ENCODE measurements at places on chromosomes 12 and 14. TPM values are rescaled to one million over a fixed set of nuclear protein-coding genes. Genes with fewer than 3 reads are reported as not detected.

Gene ESR2
- 2.0 TPM for polyA plus RNA-seq

Gene RTN1
- 3.6 TPM for polyA plus RNA-seq

Gene ATG2B
- polyA plus RNA-seq, result 3.5 TPM

Gene COCH
- 3.3 TPM for polyA plus RNA-seq

Gene SSTR1
- 1.2 TPM for polyA plus RNA-seq

Gene PTCSC3
- not detected for polyA plus RNA-seq

Gene AQP2
- not detected for polyA plus RNA-seq

Gene TBX3
- polyA plus RNA-seq, result 18.1 TPM

Gene SDR9C7
- polyA plus RNA-seq, result not detected

Gene EPYC
- not detected for polyA plus RNA-seq

Gene GALNT16
- 9.0 TPM for polyA plus RNA-seq

Gene RIC8B
- 5.8 TPM for polyA plus RNA-seq

Gene KRT80
- polyA plus RNA-seq, result 5.4 TPM

Gene OSBPL8
- 5.9 TPM for polyA plus RNA-seq

Gene ACOT4
- polyA plus RNA-seq, result 0.67 TPM

Gene CORO1C
- polyA plus RNA-seq, result 11.6 TPM

Gene TPCN1
- polyA plus RNA-seq, result 36.1 TPM

Gene PPP4R4
- 0.10 TPM for polyA plus RNA-seq

Gene REP15
- polyA plus RNA-seq, result 5.2 TPM

Gene SOAT2
- not detected for polyA plus RNA-seq

Gene E2F7
- 0.01 TPM for polyA plus RNA-seq

Gene C12orf56
- polyA plus RNA-seq, result not detected

Gene BIN2
- polyA plus RNA-seq, result 8.8 TPM

Gene SERPINA9
- not detected for polyA plus RNA-seq

Gene CMA1
- 0.13 TPM for polyA plus RNA-seq

Gene TAS2R7
- not detected for polyA plus RNA-seq

Gene SLC6A13
- polyA plus RNA-seq, result 0.03 TPM

Gene EID3
- polyA plus RNA-seq, result 2.5 TPM

Gene KLHL33
- 1.6 TPM for polyA plus RNA-seq

Gene SGPP1
- 7.3 TPM for polyA plus RNA-seq

Gene TBX5
- 1.8 TPM for polyA plus RNA-seq

Gene DNAH10
- polyA plus RNA-seq, result 0.67 TPM

Gene RNF212B
- polyA plus RNA-seq, result not detected

Gene ENDOU
- 0.54 TPM for polyA plus RNA-seq

Gene PFDN5
- polyA plus RNA-seq, result 478 TPM

Gene COX8C
- not detected for polyA plus RNA-seq

Gene KCNJ8
- polyA plus RNA-seq, result 11.5 TPM

Gene NPAS3
- 0.26 TPM for polyA plus RNA-seq

Gene HOXC5
- polyA plus RNA-seq, result 0.14 TPM

Gene KLRK1
- 1.6 TPM for polyA plus RNA-seq

Gene BLOC1S1
- 323 TPM for polyA plus RNA-seq

Gene TBC1D30
- 9.8 TPM for polyA plus RNA-seq

Gene KRT75
- not detected for polyA plus RNA-seq

Gene TAS2R10
- polyA plus RNA-seq, result not detected

Gene ASCL1
- not detected for polyA plus RNA-seq

Gene DNAJC22
- polyA plus RNA-seq, result 0.62 TPM

Gene CLEC6A
- polyA plus RNA-seq, result 0.09 TPM

Gene LRRK2
- polyA plus RNA-seq, result 10.0 TPM

Gene TULP3
- polyA plus RNA-seq, result 23.4 TPM

Gene LRIG3
- polyA plus RNA-seq, result 8.1 TPM

Gene CEBPE
- not detected for polyA plus RNA-seq

Gene TNS2
- 562 TPM for polyA plus RNA-seq

Gene ASPG
- polyA plus RNA-seq, result 2.0 TPM

Gene TAS2R31
- polyA plus RNA-seq, result 0.67 TPM

Gene CLMN
- 25.0 TPM for polyA plus RNA-seq

Gene BRMS1L
- 1.8 TPM for polyA plus RNA-seq

Gene MSRB3
- polyA plus RNA-seq, result 26.9 TPM

Gene ZBTB42
- polyA plus RNA-seq, result 2.8 TPM

Gene ZBTB1
- polyA plus RNA-seq, result 21.0 TPM
